ENCODE measurements at places on chromosomes 11 and 22. TPM values are rescaled to one million over a fixed set of nuclear protein-coding genes. Genes with fewer than 3 reads are reported as not detected.

The CENPM gene
- polyA plus RNA-seq = 1.1 TPM

The ART5 gene
- 0.67 TPM for polyA plus RNA-seq

The SYT13 gene
- not detected for polyA plus RNA-seq

The ANO3 gene
- polyA plus RNA-seq = 0.14 TPM

The ZFP91 gene
- 37.9 TPM for polyA plus RNA-seq

The KRTAP5-11 gene
- not detected for polyA plus RNA-seq

The RIC3 gene
- 8.8 TPM for polyA plus RNA-seq

The ABCG4 gene
- 0.18 TPM for polyA plus RNA-seq

DNA sequence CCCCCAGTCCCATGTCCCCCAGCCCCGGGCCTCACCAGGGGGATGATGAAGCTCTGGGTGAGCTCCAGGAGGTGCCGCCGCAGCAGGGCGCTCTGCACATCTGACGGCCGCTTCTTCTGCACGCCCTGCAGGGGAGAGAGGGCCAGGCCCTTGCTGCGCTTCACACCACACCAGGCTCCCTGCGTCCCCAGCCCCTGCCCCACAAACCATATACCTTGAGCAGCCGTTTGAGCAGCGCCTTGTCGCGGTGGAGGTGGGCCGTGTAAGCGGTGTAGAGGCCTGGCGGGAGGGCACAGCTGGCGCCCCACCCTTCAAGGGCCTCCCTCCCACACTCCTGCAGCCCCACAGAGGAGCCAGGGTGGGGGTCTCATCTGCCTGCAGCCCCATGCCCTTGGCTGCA is 6.2 kb upstream of the PLXNB2 start:
- DNase-seq = no peak

- no peak for DNase-seq
These were observed 20.0 kb downstream of the CD82 start for GRCh38 chr11:44585421-44585820.

DNA sequence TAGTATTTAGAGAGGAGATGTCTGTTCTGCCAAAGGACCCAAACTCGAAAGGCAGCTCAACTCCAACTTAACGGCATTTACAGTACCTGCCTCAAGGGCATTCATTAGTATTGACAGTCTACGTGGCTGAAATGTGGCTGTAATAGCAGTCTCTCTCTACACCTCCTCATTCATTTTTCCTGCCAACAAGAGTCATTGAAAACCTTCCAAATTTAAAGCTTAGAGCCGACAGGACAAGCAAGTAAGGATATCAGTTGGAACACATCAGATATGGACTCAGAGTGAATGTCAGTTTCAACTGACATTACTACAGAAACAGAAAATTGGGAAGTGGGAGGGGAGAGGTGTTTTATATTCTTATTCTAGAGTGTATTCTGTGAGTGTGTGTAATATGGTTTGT is 253.1 kb downstream of the CADM1 start:
- DNase-seq = no peak

DNA sequence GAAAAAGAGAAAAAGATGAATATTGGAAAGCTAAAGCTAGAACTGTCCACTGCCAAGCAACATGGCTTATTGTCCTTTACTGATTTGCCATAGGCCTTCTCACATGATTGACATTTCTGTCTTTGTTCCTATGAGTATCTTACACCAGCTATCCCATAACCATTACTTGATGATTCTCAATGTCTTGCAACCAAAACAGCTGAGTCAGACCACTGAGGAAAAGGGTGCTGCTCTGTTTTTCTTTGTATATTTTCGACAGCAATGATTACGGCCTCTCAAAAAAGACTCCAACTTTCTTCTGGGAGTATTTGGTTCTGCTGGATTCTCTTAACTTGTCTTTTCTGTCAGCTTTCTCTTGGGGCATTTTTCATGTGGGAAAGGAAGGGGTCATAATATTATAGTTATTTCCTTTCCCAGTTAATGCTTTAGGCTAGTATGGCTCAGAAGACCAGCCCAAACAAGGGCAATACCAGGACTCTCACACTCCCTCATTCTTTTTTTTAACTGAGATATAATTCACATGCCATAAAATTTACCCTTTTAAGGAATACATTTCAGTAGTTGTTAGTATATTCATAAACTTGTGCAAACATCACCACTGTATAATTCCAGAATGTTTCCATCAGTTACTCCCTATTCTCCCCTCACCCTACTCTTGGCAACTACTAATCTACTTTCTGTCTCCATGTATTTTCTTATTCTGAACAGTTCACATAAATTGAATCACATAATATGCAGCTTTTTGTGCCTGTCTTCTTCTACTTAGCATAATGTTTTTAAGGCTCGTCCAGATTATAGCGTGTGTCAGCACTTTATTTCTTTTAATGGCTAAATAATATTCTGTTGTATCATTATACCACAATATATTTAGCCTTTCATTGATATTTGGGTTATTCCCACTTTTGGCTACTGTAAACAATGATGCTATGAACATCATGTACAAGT is 31.1 kb upstream of the FAR1 start:
- DNase-seq = no peak

- no peak for DNase-seq
These were observed 3.2 kb downstream of the LRRC32 start for GRCh38 chr11:76667271-76667818.

DNA sequence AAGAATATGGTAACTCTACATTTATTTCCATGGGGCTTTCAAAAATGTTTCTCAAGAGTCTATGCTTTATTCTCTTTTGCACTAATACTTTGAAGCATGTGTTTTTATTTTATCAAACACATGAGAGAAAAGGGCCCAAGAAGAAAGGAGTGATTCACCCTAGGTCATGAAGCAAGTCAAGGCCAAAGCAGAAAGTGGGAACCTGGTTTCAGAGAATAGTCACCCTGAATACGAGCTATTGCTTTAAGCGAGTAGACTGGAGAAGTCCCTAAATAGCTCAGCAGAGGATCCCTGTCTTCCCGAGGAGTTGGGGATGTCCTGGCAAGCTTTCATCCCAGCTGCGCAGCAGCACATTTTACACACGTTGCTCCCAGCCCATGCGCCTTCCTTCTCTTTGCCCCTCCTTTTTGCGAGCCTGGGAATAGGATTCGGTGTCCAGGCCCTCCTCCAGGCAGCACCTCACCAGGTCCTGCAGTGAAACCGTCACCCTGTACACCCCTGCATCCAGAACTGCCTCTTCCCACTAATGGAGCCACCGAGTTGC is 19.1 kb downstream of the MPEG1 start:
- no peak for DNase-seq

- no peak for DNase-seq
These were observed 146.3 kb upstream of the ARHGAP20 start for GRCh38 chr11:110858547-110858921.

- no peak for DNase-seq
These were observed 94.2 kb upstream of the FAT3 start for GRCh38 chr11:92130421-92130831.

GRCh38 chr11:114819028-114819427 is 140.7 kb downstream of the NXPE2 start:
- DNase-seq = no peak

DNA sequence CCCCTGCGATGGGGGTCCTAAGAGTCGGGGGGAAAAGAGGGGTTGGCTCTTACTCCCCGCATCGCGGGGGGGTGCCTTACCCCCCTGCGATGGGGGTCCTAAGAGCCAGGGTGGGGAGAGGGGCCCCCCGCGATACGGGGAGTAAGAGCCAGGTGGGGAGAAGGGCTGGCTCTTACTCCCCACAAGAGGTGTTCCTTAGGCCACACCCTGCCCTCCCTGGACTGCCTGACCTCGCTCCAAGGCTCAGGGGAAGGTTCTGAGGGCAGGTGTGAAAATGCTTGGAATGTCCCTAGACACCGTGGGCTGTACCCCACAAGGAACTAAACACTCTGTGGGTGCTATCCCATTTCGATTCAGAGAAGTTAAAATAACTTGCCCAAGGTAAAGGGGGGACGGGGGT is 7.8 kb downstream of the UNC93B1 start:
- no peak for DNase-seq

GRCh38 chr22:33240888-33241475 is 182.8 kb upstream of the SYN3 start:
- DNase-seq = no peak

DNA sequence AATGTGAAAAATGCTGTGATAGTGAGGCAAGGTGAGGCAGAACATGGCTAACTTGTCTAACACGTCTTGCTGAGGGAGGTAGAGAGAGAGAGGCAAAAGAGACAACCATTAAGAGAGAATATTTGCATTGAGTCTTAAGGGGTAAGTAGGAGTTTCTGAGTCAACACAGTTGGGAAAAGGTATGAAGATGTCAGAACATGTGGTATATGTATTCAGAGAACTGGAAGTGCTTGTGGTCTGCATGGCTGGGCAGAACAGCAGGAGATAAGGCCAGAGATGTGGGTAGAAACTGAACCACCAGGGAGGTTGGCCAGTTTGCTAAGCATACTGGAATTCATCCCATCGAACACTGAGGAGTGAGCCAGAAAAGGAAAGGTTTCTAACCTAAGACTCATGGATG is 25.0 kb upstream of the SLC5A1 start:
- no peak for DNase-seq

DNA sequence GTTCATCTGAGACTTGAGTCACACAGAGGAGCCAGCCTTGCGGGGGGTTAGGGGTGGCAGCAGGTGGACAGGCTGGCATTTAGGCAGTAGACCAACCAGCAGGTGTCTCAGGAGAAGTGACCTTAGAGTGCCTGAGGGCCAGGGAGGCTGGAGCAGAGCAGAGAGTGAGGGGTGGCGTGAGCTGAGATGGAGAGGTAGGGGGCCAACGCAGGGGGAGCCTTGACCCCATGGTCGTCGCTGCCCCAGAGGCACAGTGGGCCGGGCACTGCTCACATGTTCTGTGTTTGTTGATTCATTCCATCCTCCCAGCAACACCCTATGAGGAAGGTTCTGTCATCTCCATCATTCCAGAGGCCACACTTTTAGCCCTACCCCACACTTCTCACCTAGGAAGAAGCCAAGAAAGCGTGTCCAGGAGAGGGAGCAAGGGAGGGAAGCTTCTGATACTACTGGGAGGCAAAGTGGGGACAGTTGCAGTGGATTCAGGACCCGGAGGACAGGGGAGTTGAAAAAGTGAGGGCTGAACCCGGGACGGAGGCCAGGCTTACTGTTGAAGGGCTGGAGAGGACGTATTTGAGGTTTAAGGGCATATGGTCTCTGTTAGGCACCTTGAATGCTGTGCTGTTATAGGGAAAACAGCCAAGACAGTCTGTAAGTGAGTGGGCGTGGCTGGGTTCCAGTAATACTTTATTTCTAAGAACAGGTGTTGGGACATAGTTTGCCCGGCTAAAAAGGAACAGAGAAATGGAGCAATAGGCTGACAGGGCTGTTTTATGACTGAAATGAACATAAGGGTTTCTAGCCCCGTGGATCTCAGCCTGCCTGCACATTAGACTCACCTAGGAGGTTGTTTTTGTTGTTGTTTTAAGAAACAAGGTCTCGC is 7.3 kb downstream of the SART1 start:
- DNase-seq = no peak

GRCh38 chr11:74476536-74476935 is 9.2 kb upstream of the KCNE3 start:
- DNase-seq = no peak

DNA sequence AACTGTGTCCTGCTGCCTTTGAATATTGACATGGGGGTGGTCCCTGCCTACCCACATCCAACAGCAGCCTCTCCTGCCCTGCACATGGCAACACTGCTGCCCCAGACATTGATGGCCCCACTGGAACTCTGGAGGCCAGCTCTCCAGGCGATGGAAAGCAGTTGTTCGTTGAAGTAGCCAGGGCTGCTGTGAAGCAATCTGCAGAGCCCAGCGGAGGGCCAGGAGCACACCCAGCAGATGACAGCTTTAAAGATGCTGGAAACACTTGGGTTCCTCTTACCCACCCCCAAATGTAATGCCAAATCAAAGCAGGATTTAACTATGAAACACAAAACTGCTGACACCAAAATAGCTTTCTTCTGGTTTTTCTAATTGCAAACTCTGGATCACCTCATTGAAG is 165.6 kb upstream of the NAV2 start:
- DNase-seq = no peak

DNA sequence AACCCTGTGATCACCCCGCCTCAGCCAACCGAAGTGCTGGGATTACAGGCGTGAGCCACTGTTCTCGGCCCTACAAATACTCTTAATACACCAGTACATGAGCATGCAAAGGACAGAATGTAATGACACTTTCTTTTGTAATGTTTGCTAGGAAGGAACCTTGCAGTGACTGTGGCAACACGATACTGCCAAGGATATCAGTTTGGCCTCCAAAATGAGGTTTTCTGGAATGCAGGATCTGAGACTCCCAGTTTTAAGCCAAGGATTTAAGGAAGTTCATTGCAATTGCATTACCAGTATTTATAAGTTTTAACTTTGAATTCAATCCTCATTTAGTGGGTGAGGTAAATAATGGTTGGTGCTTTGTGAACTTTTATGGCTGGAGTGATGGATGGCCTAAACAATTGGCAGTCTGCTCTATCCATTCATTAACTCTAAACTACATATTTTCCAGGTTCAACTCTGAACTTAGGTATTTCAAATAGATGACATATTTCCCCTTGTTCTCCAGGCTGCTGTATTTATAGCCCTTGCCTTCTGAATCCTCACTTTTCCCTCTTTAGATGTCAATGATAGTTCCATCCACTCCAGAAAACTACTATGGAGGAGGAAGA is 330.3 kb downstream of the C11orf87 start:
- no peak for DNase-seq

DNA sequence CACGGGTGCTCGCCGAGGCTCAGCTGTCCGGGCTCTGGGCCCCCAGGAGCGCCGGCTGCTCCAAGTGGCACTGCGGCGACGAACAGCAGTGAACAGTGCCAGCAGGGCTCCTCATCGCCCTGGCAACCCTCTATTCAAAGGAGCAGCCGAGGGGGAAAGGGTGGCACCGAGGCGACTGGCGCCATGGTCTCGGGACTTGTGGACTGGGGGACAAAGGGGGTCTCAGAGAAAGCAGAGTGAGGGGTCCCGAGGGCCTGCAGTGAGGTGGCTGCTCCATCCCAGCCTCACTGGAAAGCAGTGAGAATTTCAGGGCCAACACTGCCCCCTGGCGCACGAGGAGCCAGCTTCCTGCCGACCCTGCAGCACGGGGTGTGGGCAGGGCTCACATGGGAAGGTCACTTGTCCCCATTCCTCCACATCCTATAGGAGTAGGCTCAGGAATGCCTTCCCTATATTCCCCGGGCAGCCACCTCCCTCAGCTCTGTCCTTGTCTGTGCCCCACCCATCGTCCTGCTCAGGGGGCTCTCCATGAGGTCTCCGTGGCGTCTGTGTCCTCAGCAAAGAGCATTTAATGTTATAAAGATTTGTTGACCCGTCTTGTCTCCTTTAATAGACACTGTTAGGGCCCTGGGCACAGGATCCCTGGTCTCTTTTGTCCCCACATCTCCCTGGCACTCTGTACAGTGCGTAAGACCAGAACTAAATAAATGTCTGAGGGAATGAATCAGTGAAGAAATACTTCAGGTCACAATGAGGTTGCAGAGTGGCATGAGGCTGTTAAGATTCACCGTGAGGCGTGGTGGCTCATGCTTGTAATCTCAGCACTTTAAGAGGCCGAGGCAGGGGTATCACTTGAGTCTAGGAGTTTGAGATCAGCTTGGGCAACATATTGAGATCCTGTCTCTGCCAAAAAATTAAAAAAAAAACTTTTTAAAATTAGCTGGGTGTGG is 26.4 kb downstream of the LRFN4 start:
- DNase-seq = no peak

- no peak for DNase-seq
These were observed 9.4 kb upstream of the TECTA start for GRCh38 chr11:121091492-121092152.

Data from urinary bladder (tissue), 4 donors.